ENCODE measurements at places on chromosomes 12 and 14.

- DNase-seq: no peak
These were observed 1178.7 kb downstream of the AACS start for GRCh38 chr12:126243814-126244440.

DNA sequence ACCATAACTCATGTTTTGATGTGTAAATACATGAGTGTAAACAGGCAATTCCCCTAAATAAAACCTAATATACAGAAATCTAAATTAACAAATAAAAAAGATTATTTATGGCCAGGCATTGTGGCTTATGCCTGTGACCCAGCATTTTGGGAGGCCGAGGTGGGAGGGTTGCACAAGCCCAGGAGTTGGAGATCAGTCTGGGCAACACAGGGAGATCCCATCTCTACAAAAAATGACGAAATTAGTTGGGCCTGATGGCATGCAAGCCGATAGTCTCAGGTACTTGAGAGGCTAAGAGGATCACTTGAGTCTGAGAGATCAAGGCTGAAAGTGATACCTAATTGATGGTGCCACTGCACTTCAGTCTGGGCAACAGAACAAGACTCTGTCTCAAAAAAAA is 48.7 kb downstream of the BCAT1 start:
- DNase-seq: no peak

DNA sequence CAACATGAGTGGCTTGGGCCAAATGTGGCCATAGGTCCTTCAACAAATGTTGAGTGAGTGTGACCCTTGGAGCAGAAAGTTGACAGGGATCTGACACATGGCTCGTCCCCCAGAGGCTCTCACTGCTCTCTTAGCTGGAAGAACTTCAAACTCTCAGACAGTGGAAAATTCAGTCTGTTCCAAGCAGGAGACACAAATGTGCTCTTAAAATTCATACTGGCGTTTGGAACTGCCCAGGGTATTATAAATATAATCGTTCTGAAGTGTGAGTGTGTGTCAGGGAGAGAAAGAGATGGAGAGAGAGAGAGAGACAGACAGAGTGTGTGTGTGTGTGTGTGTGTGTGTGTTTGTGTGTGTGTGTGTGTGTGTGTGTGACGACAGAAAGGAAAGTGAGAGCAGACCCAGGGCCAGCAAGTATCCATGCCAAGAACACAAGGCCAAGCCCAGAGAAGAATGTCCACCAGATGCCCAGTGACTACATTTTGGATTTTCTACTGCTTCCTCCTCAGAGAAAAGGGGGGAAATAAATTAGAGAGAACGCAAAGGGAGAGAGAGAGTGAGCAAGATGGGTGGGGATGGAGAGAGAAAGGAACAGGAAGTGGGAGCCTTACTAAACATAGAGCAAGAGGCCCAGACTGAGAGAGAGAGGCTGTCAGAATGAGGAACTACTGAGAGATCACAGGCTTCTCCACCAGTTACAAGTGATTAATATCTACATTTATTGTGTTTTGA is 193.6 kb upstream of the NUDT4 start:
- DNase-seq: no peak

GRCh38 chr12:113207613-113208040 is 13.6 kb upstream of the TPCN1 start:
- DNase-seq: no peak

DNA sequence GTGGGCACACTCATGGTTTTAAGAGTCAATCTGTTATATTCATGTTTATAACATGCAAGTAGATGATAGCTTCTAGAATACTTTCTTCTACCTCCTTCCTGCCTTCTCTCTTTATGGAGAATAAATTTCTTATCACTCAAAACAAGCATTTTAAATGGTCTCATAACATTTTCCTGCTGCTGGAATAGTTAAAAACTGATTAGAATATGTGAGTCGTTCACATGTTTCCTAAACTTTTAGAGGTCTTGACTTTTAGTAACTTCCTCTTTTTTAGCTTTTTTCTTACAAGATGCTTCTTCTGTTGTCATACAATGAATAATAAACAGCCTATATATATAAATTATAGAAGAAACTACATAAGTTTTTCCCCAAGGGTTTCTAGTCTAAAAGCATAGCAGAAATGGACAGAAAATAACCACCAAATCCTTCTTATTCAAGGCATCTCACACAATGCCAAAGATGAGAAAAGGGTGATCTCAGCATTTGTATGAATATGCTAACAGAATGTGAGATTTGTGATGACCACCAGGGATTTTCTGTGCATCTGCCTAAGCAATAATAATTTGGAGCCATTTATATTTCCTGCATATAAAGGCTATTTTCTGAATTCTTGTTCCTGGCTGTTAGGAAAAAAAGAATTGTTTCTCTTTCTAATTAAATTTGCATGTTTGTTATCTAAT is 127.8 kb downstream of the DAAM1 start:
- DNase-seq: no peak

Measured in NCI-H1105 (cell line).